Aortic smooth muscle cell (primary cell): ENCODE measurements at places on chromosomes 6 and 20. TPM values are rescaled to one million over a fixed set of nuclear protein-coding genes. Genes with fewer than 3 reads are reported as not detected.

Gene FGD2
- not detected in 2 replicates for total RNA-seq

Gene BEND6
- 11.8 and 14.5 TPM in 2 replicates for total RNA-seq

Gene LTB
- not detected in 2 replicates for total RNA-seq

Gene MYMX
- not detected in 2 replicates for total RNA-seq

Gene HTR1B
- total RNA-seq = 0.06 and 0.26 TPM in 2 replicates

Gene SUPT3H
- total RNA-seq = 5.7 and 7.3 TPM in 2 replicates

Gene HLA-DMB
- 0.13 TPM in 1 of 2 replicates, not detected in the other for total RNA-seq

Gene EDEM2
- 98.4 and 101 TPM in 2 replicates for total RNA-seq

Gene PSORS1C1
- total RNA-seq = 0.92 and 1.1 TPM in 2 replicates

Gene CGA
- not detected in 2 replicates for total RNA-seq

Gene MYL9
- 11.6 and 21.9 TPM in 2 replicates for total RNA-seq

Gene MYT1
- not detected in 2 replicates for total RNA-seq

Gene FRMD1
- not detected in 2 replicates for total RNA-seq

Gene NOTCH4
- 1.3 and 2.2 TPM in 2 replicates for total RNA-seq

Gene PTPRK
- 65.0 and 66.5 TPM in 2 replicates for total RNA-seq

Gene PNRC1
- total RNA-seq = 28.5 and 45.7 TPM in 2 replicates
